ENCODE measurements at places on chromosomes 4 and X.

GRCh38 chrX:113157496-113157895 is 316.9 kb upstream of the AMOT start:
- DNase-seq = no peak

DNA sequence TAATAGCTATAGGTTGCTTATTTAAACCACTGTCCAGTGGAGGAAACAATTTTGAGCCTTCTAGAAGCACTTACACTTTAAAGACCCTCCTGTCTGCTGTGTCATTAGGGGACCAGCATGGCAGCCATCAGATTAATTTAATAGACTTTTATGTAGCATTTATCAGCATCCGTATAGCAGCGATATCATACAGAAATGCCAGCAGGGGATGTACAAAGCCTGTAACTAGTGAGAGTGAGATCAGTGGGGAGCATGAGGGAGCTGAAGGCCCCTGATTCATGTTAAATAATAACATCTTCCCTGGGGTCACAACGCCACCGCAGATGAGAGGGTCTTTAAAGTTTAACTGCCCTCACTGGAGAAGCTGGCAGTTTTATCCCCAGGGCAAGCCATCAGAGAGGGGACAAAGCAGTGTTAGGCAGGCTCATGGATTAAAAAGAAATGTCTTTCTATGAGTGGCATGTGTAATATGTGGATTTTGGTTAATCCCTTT is 144.7 kb downstream of the PDGFRA start:
- DNase-seq = no peak

DNA sequence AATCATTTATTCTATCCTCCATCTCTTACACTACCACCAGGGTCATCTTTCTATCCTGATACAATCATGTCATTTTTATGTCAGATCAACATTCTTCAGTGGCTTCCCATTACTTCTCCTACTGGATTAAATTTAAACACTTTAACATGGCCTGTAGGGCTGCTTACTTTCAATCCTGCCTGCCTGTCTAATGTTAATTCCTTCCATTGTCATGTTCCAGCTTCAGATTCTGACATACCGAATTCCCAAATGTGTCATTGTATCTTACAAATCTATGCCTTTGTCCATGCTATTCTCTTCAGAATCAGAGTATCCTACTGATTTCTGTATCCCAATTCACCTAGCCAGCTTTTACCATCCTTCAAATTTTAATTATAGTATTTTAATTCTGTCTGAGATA is 49.9 kb upstream of the FHDC1 start:
- no peak for DNase-seq

DNA sequence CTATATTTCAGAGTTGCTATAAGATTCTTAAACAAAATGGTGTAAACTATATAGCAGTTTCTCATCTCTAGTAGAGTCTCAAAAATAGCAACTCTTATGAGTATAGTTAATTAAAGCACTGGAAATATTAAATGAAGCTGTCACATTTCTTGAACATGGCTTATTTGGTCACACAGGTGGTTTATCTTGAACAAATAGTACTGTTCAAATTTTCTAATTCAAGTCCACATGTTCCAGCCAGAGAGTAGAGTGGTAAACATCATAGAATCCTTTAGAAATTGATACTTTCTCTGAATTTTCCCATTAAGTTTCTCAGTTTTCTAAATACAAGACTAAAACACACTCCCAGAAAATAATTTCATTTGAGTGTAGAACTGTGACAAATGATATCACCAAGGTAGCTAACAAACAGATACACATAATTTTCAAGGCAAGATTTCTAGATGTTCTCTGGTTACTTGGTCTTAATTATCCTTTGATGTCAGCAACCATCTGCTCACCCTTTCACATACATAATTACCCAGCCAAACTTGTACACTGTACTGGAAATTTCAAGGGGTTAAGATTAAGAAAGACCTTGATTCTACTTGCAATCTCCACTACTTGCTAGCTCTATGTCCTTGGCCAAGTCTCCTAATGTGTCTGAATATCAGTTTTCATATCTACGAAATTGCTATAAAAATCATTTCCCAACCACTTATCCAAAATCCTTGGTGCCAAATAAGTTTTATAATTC is 24.3 kb upstream of the PAK3 start:
- no peak for DNase-seq

DNA sequence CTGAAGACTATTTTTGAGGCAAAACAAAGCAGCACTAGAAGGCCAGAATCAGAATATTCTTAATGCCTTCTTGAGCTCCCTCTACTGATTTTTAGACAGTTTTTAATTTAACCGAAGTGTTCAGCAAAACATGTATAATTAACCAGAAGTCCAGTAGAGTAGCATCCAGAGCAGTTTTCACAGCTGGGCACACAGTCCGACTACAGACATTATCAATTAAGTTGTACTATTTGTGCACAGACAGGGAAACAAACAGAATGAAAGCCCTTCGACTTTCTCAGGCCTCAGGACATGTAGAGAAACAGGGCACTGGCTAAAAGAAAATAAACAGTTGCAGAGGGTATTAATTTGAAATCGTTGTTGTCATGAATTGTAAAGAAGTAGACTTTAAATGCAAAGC is 11.9 kb downstream of the FSTL5 start:
- no peak for DNase-seq

GRCh38 chrX:81202943-81203342 is 1.0 kb downstream of the SH3BGRL start:
- DNase-seq = no peak

DNA sequence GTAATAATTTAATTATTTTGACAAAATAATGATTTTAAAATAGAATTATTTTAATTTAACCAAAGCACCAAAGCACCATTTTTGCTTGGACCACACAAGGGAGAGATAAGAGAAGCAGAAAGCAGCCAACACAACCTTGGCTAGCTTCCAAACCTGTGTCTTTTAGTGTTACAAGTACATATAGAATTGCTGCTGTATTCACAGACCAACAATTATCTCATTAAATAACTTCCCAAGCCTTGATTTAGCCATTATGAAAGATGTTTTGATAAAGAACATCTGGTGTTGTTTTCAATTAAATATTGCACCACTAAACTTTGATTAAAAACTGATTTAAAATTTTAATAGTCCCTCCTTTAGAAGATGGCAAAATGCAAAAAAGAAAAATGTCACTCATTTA is 14.0 kb upstream of the IGFBP7 start:
- DNase-seq = no peak
